ENCODE measurements at places on chromosomes 16 and 17.

DNA sequence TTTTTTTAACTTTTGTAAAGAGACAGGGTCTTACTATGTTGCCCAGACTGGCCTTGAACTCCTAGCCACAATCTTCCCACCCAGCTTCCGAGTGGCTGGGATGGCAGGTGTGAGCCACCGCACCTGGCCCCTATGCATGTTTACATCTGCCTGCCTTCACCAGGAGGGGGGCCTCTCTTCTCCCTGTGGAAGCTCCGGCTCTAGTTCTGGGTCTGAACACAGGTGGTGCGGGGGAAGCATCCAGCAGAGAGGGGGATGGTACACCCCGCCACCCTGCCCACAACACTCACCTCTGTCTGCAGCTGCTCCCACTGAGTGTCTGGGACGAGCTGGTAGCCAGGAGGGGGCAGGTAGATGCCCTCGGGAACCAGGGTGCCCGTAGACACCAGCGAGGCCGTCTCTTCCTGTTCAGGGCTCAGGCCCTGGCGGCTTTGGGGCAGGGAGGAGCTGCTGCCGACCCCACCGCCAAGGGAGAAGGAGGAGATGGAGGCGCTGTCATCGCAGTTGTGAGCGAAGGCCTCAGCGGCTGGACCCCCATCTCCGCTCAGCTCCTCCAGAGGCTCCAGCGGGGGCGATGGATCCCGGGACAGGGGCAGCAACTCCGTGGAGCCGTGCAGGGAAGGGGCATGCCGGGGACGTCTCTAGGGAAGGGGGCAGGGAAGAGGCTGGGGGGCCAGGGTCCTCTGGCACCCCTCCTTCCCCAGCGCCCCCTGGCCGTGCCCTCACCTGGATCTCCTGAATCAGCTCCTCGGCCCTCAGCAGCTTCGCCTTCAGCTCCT lies 10.9 kb downstream of the RABEP2 start:
- DNase-seq = no peak

DNA sequence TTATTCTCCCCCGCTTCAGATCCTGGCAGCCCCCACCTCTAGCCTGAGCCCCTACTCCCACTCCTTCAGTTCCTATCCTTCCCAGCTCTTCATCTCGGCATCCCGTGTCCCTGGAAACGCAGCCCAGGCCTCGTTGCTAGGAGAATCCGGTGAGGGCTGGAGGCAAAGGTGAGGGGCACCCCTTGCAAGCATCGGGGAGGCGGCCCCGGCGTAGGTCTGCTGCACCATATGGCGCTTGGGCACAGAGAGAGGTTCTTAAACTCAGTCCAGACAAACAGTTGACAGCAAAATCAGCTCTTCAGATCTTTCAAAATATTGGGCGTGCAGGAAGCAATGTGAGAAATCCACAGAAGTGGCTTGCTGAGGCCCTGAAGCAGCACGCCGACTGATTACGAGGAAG lies 15.0 kb downstream of the SLC38A8 start:
- DNase-seq = no peak

DNA sequence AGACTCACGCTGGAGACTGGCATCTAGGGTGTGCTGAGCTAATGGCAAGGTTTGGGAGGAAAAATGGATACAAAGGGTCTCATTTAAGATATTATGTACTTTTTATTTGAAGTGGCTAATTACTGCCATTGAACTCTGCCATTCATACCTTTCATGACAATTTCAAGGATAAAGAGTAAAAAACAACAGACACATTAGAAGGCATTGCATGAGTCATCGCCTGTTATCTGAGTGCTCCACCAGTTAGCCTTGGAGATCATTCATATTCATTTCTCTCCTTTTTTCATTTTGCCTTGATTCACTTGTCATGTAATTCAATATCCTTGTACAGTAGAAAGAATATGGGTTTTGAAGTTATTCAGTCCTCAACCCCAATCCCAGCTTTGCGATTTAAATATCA lies 109.5 kb downstream of the CDH8 start:
- DNase-seq = no peak

- DNase-seq = no peak
Measured at GRCh38 chr17:60664022-60664421, 13.6 kb upstream of the BCAS3 start.

DNA sequence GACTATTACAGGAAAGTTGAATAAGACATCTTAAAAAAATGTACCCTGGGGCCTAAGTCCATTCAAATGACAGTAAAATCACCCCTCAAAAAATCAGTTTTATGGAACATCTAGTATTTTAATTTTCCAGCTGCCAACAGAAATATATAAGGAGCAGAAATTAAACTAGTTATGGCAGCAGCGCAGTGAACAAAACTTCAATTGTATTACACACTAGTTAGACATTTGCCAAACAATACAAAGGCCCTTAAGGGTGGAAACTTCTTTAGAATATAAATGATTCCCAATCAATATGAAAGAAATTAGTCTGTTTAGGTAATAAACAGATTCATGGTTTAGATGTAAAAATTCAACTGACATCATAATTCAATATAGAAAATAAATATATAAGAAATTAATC lies 18.1 kb upstream of the RFFL start:
- no peak for DNase-seq
